CD4-positive, alpha-beta T cell treated with Interleukin-15 for 4 hours (primary cell): ENCODE measurements at places on chromosomes 11 and 22.

GRCh38 chr11:125262830-125263218, 98.3 kb downstream of the PKNOX2 start:
- no peak for DNase-seq

DNA sequence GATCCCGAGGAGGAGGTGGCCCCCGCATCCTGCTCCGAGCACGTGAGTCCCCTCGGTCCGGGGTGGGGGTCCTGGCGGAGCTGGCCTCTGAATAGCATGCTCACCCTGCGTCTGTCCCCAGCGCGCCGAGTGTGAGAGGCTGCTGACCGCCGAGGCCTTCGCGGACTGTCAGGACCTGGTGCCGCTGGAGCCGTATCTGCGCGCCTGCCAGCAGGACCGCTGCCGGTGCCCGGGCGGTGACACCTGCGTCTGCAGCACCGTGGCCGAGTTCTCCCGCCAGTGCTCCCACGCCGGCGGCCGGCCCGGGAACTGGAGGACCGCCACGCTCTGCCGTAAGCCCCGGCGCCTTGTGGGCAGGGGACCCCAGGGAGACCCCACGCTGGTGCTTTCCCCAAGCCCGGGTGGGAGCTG, 3.5 kb downstream of the MUC2 start:
- no peak for DNase-seq

- no peak for DNase-seq
Measured at GRCh38 chr22:20654343-20655208, 119.3 kb upstream of the SERPIND1 start.

DNA sequence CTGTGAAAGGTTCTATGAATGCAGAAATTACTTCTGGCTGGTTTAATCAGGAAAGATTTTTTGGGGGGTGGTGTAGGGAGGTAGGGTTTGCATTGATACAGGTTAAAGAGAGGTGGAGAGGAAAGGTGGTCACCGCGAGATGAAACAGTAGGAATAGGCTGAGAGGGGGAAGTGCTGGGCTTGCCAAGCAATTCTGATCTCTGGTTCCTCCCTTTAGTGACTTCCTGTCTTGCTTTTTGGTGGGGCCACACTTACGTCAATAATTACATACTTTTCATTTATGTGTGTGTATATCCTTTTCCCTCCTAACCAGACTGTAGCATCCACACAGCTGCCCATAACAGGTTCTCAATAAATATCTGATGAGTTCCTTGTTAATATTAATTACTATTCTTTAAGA, 120.0 kb downstream of the CTNND1 start:
- DNase-seq, result no peak

DNA sequence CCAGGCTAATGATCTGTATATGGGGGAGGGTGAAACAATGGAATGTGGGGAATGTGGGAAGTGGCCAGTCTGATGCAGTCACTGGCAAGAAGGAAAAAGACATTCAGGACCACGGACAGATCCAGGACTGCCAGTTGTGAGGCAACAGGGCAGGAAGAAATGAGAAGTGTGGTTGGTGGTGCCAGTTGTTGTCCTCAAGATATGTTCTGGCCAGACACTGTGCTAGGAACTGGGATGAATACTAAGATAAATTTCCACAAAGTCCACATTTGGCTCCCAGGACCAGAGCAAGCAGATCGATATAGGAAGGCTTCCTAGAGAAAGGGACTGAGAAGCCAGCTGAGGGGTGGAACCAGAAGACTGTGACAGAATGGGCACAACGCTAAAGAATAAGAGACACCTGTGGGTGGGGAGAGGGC, 6.8 kb upstream of the TPBGL start:
- peak; percentile 4 for DNase-seq

DNA sequence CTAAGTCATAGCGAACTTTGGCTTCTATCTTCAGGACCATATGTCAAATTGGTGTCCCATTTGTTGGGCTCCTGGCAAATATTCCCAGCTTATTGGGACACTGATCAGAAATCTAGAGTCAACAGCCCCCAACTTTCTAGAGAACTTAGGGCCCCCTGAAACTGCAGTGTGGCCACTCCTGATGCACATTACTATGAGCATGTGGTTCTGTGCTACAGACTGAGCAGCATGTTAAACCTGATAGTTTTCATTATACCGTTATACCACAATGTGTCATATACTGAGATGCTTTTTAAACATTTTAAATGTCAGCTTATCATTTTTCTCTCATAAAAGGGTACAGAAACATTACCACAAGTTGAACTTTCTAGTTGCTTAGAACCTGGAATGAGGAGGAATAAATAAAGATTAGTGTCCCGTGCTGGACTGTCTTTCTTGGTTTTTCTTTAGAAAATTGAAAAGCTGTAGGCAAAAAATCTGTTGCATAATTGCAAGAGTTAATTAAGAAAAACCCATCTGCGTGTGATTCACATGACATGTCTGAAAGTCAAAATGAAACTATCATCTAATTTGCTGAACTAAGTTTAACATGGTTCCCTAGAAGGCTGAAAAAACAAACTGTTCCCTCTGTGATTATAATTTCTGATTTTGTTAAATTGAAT, 16.4 kb upstream of the CTSC start:
- no peak for DNase-seq

GRCh38 chr11:77101043-77101537, 1.6 kb upstream of the OMP start:
- peak; percentile 7 for DNase-seq

DNA sequence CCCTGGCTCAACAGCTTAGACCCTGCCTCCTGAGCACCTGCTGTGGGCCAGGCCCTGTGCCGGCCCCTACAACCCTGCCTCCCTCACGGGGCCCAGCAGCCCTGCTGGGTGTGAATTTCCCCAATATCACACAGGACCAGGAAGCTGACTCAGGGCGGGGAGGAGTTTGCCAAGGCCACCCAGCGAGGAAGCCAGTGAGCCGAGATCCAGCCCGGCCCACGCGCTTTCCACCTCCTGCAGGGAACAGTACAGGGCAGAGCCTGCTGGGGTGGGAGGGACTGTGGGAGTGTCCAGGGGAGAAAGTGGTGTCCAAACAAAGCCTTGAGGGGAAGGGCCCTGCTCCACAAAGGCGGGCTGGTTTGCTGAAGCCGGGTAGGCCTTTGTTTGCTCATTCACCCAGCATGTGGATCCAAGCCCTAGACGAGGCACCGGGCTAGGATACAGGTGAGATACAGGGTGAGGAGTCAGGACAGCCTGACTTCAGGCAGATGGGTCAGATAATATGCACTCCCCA, 26.8 kb downstream of the RPL3 start:
- peak; percentile 17 for DNase-seq

- DNase-seq, result no peak
Measured at GRCh38 chr11:19881177-19881576, 168.5 kb downstream of the NAV2 start.

- no peak for DNase-seq
Measured at GRCh38 chr11:440065-441042, 1.5 kb downstream of the ANO9 start.

GRCh38 chr11:114036147-114036811, 23.2 kb upstream of the ZBTB16 start:
- peak; percentile 61 for DNase-seq

- DNase-seq, result no peak
Measured at GRCh38 chr11:129785383-129786111, 30.1 kb upstream of the TMEM45B start.

DNA sequence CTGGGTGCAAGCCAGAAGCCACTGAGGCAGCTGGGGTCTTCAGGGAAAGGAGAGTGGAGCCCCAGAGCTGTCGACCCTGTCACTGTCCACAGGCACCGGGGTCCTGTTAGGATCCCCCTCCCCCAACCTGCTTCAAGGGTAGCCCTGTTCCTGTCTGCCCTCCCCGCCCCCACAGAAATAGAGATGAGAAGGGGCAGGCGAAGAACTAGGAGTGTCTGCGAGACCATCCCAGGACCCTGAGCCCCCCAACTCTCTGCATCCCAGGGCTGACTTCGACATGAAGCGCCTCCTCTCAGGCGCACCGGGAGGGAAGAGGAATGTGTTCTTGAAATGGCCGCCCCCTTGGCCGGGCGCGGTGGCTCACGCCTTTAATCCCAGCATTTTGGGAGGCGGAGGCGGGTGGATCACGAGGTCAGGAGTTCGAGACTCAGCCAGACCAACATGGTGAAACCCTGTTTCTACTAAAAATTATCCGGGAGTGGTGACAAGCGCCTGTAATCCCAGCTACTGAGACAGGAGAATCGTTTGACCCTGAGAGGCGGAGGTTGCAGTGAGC, 607 bp upstream of the ZNF70 start:
- DNase-seq, result no peak

DNA sequence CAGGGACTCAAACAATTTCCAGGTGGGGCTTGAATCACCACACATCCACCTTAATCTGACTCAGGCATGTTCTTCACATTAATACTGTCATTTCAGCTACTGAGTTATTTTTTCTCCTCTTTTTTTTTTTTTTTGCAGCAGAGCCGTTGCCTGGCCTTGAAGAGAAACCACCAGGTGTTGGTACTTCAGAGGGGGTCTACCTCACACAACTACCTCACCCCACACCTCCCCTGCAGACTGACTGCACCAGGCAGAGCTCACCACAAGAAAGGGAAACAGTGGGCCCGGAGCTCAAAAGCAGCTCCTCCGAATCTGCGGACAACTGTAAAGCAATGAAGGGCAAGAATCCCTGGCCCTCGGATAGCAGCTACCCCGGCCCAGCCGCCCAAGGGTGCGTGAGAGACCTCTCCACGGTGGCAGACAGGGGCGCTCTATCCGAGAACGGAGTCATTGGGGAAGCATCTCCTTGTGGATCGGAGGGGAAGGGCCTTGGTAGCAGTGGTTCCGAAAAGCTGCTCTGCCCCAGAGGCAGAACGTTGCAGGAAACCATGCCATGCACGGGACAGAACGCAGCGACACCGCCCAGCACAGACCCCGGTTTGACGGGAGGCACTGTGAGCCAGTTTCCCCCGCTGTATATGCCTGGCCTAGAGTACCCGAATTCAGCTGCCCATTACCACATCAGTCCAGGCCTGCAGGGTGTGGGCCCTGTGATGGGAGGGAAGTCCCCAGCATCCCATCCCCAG, 15.1 kb upstream of the SLC25A18 start:
- DNase-seq, result no peak

GRCh38 chr22:41052661-41053490, 39.5 kb upstream of the EP300 start:
- DNase-seq, result no peak

DNA sequence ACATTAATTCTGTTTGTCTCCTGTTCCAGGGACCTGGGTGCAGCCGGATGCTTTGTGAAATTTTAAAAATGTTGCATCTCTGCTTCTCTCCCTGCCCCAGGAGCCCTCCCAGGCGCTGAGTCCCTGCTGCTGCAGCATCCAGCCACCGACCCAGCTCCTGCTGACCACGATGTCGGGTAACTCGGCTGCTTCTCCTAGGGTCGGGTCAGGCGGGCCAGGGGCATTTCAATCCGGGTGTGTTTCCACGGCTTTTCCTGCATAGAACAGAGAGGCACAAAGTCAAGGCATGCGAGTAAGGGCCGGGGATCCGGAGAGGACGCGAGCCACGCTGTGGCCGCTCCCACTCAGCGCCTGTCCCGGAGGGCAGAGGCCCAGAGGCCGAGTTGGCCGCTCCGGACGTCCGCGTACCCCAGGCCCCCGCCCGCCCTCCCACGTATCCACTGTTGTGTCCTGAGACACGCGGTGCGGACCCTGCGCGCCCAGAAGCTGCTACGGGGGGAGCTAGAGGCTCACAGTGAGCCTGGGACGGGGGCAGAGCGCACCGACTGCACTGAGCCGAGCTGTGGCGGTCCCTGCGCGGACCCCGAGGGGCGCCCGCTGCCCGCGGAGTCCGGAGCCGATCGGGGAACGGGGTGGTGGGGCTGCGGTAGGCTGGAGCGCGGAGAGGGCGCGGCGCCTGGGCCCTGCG, at the start of gene POU2AF3:
TSS of gene POU2AF3 (plus strand) at position 134 of the 688 bp plus-strand sequence. CDS start at position 170, 36 bp downstream.
- DNase-seq, result no peak

DNA sequence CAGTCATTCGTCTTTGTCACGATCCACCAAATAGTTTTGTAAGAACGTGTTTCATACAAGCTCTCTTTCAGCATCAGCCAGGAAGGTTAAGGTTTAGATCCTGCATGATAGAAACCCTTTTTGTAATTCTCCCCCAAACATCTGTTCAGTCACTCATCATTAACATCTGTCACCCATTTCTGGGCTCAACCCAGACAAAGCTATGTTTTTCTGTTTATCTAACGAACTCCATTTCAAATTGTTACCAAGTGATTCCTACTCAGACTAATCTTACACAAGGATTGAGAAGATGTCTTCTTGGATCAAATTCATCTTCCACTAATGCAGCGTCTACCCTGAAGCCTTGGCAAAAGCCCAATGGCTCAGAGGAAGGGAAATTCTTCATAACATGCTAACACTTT, 58.8 kb downstream of the FZD4 start:
- no peak for DNase-seq

- DNase-seq, result no peak
Measured at GRCh38 chr11:67116758-67117105, 2.3 kb upstream of the KDM2A start.

- DNase-seq, result no peak
Measured at GRCh38 chr11:84829162-84829561, 798.0 kb downstream of the DLG2 start.
